ENCODE measurements at places on chromosomes 3 and 15.

- DNase-seq = no peak
These were observed 50.3 kb upstream of the PLXND1 start for GRCh38 chr3:129656659-129657247.

- no peak for DNase-seq
These were observed 252.1 kb downstream of the CPNE4 start for GRCh38 chr3:131782751-131783150.

- DNase-seq = no peak
These were observed 130.6 kb upstream of the ZBED2 start for GRCh38 chr3:111725706-111726105.

- DNase-seq = no peak
These were observed 530.2 kb downstream of the NR2F2 start for GRCh38 chr15:96860741-96861140.

- no peak for DNase-seq
These were observed 42.0 kb upstream of the SCAANT1 start for GRCh38 chr3:63954182-63954581.

DNA sequence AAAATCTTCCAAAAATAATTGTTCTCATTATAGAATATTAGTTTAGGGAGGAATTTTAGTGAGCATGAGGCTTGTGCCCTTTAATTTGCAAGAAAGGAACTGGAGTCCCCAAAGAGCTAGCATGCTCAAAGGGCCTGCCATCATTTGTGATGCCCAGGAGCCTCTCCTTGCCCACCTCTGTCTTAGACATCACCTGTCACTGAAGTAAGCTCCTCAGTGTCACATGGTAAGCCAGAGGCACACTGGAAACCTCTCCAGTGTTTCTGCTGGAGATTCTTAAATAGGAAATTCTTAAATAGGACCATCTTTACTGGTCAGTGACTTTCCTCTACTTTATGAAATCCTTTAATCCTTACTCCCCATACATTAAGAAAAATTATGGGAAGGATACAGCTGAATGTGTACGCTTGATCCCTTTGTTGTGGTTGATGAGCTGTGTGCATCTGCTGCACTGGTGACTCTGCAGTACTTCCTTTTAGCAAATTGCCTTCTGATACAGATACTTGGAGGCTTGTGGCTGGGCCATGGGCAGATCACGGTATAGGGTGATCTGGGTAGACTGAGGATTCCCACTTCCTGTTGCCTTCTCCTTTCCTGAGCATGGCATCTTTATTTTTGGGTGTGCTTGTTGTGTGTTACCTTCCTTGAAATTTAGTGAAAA lies 197.4 kb downstream of the KLHL25 start:
- DNase-seq = peak; percentile 38

GRCh38 chr3:178382449-178383061 lies 153.7 kb upstream of the KCNMB2 start:
- no peak for DNase-seq

DNA sequence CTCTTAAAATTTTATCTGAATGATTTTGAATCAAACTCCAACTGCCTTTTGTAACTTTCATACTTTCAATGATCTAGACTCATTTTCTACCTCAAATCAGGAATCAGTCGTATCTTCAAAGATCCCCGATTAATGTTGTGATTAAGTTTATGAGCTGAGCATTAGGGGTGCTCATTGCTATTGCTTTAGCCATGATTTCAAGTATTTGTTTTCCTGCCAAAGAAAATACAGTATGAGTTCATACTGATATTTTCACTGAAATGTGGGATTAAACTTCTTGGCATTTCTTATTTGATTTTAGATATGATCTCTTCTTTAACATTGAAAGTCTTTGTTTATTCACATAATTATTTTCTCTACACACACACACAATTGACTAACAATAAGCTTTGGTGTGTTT lies 785.6 kb downstream of the NTRK3 start:
- no peak for DNase-seq

Measured in CD4-positive, alpha-beta T cell treated with Interleukin-15 for 4 hours (primary cell).